ENCODE measurements at places on chromosomes 7 and 10.

- no peak for DNase-seq
These were observed 251.2 kb upstream of the FZD1 start for GRCh38 chr7:91013078-91013477.

DNA sequence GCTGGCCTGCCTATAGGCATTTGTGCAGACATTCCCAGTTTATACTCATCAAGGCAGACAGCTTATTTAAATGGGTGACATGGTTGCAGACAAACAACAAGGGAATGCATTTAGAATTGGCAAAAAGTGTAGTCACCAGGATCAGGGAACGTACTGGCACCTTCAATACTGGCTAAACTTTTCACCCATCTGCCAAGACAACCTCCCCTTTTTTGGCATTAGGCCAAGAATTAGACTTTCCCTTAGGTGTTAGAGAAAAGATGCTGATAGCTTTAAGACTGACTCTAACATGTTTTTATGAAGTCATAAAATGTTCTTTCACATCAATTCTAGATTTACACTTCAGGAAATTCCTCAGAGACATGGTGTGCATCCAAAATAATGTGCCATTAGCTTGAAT is 365.9 kb downstream of the PHTF2 start:
- no peak for DNase-seq

DNA sequence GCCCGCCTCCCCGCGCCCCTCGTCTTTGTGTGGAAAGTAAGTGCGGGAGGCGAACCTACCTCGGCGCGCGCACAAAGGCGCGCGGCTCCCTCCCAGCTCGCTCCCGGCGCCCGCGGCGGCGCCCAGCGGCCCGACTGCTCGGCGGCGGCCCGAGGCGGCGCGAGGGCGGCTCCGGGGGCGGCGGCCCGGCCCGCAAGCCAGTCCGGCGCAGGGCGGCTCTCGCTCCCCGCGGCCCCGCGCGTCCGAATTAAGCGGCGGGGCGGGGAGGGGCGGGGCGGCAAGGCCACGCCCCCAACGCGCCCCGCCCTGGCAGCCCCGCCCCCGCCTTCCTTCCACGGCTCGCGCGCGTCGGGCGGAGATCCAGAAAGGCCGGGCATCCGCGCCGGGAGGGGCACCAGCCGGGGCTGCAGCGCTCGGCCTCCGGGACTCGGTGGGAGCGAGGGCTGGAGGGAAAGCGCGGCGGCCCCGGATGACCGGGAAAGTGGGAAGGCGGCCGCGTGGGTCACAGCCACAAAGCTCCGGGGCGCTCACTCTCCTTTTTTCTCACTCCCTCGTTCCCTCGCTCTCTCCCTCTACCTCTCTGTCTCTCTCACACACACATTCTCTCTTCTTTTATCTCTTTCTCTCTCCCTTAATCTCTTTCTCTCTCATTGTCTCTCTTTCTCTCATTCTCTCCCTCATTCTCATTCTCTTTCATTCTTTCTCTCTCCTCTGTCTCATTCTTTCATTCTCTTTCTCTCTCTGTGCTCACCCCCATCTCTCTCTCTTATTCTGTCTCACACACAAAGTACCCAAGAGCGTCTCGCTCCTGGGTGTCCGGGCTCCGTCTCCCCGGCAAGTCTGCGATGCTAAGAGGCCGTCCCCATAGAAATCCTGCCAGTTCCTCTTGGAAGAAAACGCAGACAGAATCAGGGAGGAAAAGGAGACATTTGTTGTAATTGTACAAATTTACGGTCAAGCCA is 170.2 kb downstream of the FAM107B start:
- peak; percentile 68 for DNase-seq

GRCh38 chr10:71429304-71429703 is 32.6 kb downstream of the CDH23 start:
- no peak for DNase-seq

DNA sequence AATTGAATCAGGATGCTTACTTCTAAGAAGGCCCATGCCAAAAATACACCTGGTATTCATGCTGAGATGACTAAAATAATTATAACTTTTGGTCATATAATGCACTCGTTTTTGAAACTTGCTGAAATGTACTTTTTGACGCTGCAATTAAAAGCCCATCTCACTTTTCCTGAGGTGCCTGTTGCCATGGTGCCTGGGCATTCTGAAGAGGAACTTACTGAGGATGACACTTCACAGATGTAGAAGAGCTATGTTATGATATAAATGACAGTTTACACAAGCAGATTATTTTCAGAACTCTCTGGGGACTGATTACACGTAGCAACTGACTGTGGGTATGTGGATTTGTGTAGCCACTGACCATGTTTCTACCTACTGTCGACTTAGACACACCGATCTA is 182.4 kb downstream of the TPK1 start:
- no peak for DNase-seq

GRCh38 chr10:108957681-108958080 is 965.6 kb downstream of the XPNPEP1 start:
- no peak for DNase-seq

DNA sequence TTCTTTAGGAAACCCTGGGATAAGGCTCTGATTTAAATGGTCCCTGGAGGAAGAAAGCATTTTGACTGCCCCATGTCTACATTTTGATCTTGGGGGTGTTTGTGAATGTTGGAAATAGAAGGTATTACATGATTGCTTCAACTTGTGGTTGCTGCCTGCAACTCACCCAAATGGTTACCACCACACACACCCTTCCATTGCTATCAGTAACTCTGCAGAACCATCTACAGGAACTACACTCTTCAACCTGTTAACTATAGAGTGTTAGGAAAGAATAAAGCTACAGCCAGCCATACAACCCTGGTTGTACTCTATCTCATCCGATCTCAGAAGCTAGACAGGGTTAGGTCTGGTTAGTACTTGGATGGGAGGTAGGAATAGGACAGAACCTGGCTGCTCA is 71.2 kb downstream of the APBB1IP start:
- DNase-seq: no peak

DNA sequence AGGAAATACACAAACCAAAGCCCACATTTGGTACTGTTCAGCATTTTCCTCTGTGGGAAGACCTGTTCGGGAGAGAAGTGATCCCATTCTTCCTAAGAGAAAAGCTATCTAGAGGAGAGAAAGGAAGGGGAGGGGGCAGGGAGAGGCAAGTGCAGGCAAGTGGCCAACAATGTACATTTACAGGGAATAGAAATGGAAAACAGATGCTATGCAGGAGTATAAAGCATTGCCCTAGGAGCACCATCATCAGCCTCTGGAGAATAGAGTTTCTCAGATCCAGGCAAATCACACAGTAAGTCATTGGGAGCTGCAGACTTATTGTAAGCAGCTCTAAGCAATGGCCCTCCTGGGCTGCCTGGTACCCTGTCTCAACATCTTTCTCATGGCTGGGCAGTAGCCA is 424.4 kb upstream of the AUTS2 start:
- no peak for DNase-seq

- DNase-seq: no peak
These were observed 91.2 kb upstream of the AHR start for GRCh38 chr7:17207220-17207619.

- no peak for DNase-seq
These were observed 116.5 kb upstream of the ADAM12 start for GRCh38 chr10:126504761-126505112.

DNA sequence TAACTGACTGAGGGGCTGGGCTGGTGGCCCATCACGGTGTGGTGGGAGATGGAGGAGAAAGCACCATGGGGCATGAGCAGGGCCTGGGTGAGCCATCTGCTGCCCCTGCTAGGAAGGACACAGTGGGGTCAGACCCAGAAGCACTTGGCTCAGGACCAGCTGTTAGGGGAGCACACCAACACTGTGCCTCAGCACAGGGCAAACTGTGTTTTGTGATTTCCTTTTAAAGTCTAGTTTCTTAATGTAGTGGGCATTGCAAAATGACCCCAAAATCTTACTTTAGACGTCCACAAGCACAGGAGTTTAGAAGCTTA is 41.2 kb downstream of the NCAPG2 start:
- DNase-seq: no peak

DNA sequence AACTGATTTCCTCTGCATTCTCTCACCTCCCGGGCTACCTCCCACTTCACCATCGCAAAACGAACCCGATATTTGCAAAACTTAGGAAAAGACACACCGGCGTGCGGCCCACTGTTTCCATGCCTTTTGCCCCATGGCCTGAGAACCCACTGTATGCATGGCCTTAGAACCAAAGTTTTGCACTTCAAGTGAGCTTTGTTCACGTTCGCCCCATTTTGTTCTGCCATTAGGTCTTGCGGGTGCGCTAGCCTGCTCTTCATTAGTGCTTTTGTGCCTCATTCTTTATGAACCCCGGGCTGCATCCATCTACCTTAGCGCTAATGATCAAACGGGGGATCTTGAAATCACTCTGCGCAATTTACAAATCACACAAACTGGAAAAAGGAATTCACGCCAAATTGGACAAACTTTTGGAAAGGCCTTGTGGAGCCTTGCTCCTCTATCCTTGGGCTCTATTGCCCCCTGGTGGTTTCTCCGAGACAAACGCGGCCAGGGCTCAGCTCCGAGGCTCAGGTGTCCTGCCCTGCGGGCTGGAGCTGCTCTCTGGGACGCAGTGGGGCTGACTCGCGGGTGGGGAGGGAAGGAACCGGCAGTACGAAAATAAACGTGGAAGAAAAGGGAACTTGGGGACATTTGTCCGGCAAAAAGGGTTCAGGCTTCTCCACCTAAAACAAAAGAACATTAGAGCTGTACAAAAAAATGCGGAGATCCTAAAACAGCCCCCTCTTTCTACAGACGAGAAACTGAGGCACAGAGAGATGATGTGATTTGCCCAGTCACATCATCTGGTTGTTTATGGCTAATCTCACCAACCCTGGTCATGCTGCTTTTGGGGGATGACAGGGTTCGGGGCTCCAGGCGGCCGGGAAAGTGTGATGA is 300.4 kb upstream of the NFE2L3 start:
- no peak for DNase-seq

- DNase-seq: no peak
These were observed 48.1 kb upstream of the TES start for GRCh38 chr7:116162254-116162653.

All from activated gamma-delta T cell (primary cell).